Right ventricle myocardium superior (tissue), 1 donor: ENCODE measurements at places on chromosomes 4 and X. TPM values are rescaled to one million over a fixed set of nuclear protein-coding genes. Genes with fewer than 3 reads are reported as not detected.

DNA sequence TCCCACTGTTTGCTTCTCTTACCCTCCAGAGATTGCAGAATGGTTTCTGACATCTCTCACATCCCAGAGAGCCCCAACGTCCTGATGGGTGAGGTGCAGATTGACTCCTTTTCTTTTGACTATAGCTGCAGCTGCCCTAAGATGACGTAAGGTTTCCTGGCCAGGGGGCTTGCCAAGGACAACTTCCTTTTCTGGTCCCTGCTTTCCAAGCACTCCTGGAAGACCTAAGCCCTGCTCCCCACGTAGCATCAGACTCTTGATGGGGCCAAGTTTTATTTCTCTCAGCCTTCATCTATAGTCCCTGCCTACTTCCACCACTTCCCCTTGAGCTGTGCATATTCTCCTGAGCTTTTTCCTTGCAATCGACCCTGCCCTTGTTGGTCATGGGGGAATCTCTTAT, 497.7 kb downstream of the IDS start:
- no peak for DNase-seq

- peak; percentile 17 for DNase-seq
Measured at GRCh38 chr4:1418494-1419285, 12.4 kb upstream of the NKX1-1 start.

DNA sequence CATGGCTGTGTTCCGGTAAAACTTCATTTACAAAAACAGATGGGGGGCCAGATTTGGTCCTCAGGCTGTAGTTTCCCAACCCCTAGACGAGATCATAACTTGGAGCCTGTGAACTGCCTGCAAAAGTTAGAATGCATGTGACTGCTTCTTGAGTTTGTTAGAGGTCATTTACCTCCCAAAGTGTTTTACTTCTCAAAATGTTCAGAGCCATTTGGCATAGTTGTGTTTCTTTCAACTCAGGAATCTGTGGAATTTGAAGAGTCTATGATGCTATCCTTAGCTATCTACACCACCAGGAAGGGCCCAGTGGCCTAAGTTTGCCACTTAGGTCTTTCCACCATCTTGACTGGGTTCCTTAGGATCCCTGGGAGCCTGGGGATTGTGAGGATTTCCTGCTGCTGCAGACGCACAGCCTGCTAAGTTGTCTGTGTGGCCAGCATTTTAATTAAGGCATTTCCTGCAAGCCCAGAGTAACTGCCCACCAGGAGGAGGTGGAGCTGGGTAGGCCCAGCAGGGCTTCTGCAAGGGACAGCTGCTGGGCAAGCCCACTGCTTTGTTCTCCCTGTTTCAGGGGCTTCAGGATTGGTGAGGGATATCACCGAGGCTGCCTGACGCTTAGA, 53.1 kb downstream of the CCNI start:
- DNase-seq, result no peak

GRCh38 chrX:112645774-112646173, 34.0 kb downstream of the LHFPL1 start:
- DNase-seq, result no peak

- DNase-seq, result no peak
Measured at GRCh38 chr4:24285759-24286158, 298.6 kb downstream of the DHX15 start.

GRCh38 chrX:15781961-15782699, 8.2 kb upstream of the ZRSR2 start:
- no peak for DNase-seq

- no peak for DNase-seq
Measured at GRCh38 chr4:6826781-6827508, 44.4 kb downstream of the KIAA0232 start.

DNA sequence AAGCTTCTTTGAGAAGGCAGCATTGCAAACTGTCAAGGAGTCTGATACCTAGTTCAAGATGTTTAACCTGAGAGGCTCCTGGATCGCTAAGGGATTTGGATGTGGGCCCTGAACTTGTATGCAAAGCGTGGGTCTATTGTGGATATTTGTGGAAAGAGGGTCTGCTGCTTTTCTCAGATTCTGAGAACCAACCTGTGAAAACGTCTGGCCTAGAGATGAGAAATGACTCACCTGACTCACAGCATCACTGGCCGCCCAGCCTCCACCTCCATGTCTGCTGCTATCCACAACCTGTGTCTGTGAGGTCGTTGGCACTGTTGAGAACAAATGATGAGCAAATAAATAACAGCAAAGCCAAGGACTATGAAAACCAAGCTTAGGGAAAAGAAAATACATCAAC, 33.3 kb upstream of the PROM1 start:
- no peak for DNase-seq

GRCh38 chr4:116143198-116143597, 942.2 kb downstream of the TRAM1L1 start:
- DNase-seq, result no peak

DNA sequence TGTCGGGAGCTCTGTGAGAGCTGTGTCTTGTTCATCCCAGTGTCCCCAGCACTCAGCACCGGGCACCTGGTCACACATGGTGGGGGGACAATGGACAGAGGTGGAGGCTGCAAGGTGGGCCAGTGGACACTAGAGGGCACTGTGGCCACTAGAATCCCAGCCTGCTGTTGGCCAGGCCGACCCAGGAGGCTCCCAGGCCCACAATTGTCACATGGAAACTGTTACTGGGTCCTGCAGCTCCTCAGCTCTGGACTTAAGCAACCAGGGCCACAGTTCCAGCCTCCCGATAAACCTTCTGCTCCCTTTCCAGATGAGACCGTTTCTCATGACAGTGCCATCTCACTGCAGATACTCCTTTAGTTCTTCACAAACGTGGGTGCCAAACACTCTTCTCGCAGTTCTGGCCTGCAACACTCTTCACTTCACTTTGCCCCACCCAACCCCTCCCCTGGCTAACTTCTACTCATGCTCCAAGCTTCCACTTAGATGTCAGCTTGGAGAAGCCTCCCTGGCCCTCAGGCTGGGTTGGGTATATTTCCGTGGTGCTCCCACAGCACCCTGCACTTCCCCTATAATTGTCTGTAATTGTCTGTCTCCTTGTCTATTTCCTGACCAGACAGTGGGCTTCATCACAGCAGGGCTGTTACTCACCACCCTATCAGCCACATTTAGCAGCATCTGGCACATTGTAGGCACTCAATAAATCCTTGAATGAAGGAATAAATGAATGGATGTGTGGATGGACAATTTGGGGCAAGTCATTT, 3.5 kb upstream of the IQSEC2 start:
- DNase-seq, result peak; percentile 73

DNA sequence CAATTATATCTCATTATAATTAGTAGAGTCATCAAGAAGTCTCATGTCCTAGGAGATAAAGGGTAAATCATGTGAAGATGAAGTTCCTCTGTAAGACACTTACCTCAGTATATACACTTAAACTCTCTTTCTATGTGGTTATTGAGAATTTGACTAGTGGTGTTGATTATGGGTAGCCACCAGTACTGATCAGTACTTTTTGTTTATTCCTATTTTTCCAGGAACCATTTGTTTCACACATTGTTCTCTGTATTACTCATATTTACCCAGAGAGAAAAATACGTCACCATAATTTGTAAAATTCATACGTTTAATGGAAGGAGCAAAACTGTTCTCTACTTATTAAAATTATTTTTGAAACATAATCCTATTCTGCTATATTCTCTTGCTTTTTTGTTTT, 55.8 kb upstream of the PRDM8 start:
- DNase-seq, result no peak

GRCh38 chr4:92599044-92599443, 295.3 kb downstream of the GRID2 start:
- DNase-seq, result no peak

- DNase-seq, result no peak
Measured at GRCh38 chr4:169174247-169174646, 96.5 kb downstream of the SH3RF1 start.

- DNase-seq, result no peak
Measured at GRCh38 chrX:87583679-87584078, 66.1 kb downstream of the KLHL4 start.

DNA sequence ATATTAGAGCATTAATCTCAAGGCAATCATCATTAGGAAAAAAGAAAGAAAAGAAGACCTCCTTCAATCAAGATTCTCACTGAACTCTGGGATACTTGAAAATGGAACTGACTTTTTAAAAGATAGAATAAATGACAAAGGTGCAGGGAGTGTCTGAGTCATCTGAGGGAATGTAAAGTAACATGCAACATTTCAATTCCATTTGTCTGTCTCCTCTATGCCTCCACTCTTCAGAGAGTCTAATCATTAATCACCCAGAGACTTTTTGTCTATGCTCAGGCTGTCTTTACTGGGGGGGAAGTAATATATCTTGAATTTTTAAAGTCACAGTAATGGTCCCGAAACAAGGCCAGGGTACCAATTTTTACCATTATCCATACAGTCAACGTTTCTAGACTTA, 55.0 kb upstream of the PACRGL start:
- DNase-seq, result no peak

GRCh38 chr4:138049355-138049754, 192.8 kb downstream of the SLC7A11 start:
- no peak for DNase-seq

GRCh38 chr4:78625073-78625472, 73.5 kb downstream of the ANXA3 start:
- DNase-seq, result no peak

DNA sequence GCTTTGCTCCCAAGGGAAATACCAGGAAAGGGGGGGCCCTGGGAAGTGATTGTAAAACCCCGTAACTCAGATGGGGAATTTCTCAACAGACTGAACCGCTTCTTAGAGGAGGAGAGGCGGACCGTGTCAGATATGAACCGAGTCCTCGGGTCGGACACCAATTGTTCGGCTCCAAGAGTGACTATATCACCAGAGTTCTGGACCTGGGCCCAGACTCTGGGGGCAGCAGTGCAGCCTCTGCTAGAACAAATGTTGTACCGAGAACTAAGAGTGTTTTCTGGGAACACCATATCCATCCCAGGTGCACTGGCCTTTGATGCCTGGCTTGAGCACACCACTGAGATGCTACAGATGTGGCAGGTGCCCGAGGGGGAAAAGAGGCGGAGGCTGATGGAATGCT, 1.0 kb downstream of the PNMA3 start:
- no peak for DNase-seq

GRCh38 chr4:25795566-25796454, 67.0 kb downstream of the SEL1L3 start:
- no peak for DNase-seq

DNA sequence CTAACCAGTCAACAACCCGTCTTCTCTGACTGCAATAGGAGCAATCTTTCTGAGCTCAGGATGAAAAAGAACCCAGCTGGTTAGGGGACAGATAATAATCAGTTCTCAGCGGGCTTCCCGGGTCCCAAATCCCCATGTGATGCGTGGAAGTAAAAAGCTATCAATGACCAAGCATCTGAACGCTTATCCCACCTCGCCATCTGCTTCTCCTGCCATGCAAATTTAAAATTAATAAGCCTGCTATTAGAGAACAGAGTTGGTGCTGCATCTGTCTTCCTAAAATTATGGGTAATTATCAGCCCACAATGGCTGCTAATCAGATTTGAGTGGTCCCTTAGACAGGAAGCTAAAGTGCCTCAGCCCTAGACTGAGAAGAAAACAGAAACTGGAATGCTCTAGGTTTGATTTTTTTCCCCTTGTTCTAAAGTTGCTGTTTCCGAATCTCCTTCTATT, 37.5 kb downstream of the AFAP1 start:
- DNase-seq, result no peak

GRCh38 chrX:40120838-40121580, 23.3 kb upstream of the BCOR start:
- no peak for DNase-seq

- DNase-seq, result no peak
Measured at GRCh38 chr4:10161840-10162239, 45.2 kb upstream of the WDR1 start.

- no peak for DNase-seq
Measured at GRCh38 chrX:15202454-15203177, 67.3 kb downstream of the ASB9 start.

DNA sequence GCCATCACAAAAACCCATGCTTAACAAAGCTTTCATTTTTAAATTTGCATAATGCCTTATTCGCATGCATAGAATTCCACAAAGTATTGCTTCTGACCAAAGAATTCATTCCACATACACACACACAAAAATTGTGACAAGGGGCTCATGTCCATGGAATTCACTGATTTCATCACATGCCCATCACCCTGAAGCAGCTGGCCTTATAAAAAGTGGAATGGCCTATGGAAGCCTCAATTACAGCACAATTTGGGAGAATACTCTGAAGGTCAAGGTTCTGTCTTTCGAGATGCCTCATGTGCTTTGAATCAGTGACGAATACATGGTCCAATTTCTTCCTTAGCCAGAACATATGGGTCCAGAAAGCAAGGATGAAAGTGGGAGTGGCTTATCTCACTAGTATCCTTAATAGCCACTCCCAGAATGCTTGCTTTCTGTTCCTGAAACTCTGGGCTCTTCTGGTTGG, 165.7 kb downstream of the KDR start:
- DNase-seq, result no peak

DNA sequence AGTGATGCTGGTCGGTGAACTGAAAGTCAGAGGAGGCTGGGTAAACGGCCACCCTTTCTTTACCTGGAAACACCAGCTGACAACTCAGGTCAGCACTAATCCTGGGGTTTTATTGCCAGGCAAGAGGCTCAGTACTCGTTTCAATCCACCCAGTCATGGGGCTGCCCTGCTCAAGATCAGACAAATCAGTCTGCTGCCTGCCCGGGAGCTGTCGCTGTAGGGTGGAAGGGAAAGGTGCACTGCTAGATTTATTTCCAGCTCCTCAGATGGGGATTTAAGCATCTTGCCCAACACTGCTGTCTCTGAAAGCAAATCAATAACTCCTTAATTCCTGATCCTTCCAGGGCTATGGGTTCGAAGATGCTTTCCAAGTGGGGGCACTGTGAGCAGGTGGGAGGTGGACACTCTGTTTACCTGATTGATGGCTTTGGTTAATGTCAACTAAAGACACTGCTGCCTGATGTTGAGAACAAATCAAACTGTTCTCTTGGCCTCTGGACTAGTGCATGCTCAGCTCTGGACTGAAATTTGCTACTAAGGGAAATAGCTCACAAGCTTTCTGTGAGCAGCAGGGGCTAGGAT, 59.3 kb downstream of the PHKA2 start:
- DNase-seq, result no peak

The UGT2B15 gene
- total RNA-seq, result not detected

The FATE1 gene
- 0.22 TPM for total RNA-seq

The PAGE4 gene
- total RNA-seq, result not detected

The GDPD2 gene
- total RNA-seq, result not detected

The ZC4H2 gene
- total RNA-seq, result 4.8 TPM

The COL4A6 gene
- 7.4 TPM for total RNA-seq

The RENBP gene
- 11.1 TPM for total RNA-seq

The DKK2 gene
- total RNA-seq, result 0.75 TPM

The GLRA3 gene
- total RNA-seq, result not detected

The TAF7L gene
- not detected for total RNA-seq
